ENCODE measurements at places on chromosomes 16 and 17. TPM values are rescaled to one million over a fixed set of nuclear protein-coding genes. Genes with fewer than 3 reads are reported as not detected.

DNAH2 gene
- total RNA-seq, result not detected

C1QTNF1 gene
- not detected for total RNA-seq

CCL16 gene
- total RNA-seq, result not detected

GPR142 gene
- total RNA-seq, result not detected

KRT28 gene
- not detected for total RNA-seq

NXPH3 gene
- total RNA-seq, result not detected

SLC25A11 gene
- total RNA-seq, result 66.8 TPM

FBXW10B gene
- not detected for total RNA-seq

OR1F1 gene
- not detected for total RNA-seq

ZG16 gene
- total RNA-seq, result not detected

ARSG gene
- 51.6 TPM for total RNA-seq

C17orf107 gene
- 1.1 TPM for total RNA-seq

CCDC200 gene
- total RNA-seq, result not detected

GPR139 gene
- not detected for total RNA-seq

CYGB gene
- 0.44 TPM for total RNA-seq

IL32 gene
- total RNA-seq, result not detected

TRPV3 gene
- 0.06 TPM for total RNA-seq

All from OCI-LY7 (cell line).